Adipocyte (in vitro differentiated cells): ENCODE measurements at places on chromosomes 6 and 20.

DNA sequence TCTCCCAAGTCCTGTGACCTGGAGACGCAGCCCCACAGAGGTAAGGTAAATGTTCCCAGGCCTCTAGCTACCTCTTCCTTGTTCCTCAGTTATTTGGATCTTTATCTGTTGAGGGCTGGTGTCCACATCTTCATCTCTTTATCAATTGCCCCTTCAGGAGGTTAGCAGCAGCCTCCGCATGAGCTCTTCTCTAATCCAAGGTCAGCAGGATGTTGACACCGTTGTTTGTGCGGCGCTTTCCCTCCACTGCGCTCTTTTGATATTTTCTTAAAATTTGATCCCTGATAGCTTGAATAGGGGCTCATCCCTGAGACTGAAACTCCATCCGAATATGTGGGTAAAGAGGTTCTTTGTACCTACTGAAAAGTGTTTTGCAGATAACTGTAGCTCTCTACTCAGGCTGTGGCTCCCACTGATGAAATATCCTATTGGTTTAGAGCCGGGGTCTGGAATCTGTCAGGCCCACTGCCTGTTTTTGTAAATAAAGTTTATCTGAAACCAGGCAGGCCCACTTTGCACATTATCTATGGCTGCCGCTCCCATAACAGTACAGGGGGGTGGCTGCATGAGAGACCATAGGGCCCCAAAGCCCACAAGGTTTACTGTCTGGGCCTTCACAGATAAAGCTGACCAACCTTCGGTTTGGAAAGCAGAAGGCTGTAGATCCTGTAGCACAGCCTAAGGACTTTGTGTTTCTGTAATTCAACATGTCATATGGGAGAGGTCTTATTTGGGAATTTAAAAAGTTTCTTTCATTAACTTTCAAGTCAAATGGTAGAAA, 362.6 kb downstream of the QKI start:
- DNase-seq: no peak

- no peak for DNase-seq
Observed at GRCh38 chr20:11329271-11329670, 588.4 kb upstream of the BTBD3 start.

GRCh38 chr6:100311707-100312251, 152.9 kb downstream of the SIM1 start:
- no peak for DNase-seq

- DNase-seq: peak; percentile 14
Observed at GRCh38 chr20:31596831-31597480, 8.1 kb upstream of the ID1 start.

DNA sequence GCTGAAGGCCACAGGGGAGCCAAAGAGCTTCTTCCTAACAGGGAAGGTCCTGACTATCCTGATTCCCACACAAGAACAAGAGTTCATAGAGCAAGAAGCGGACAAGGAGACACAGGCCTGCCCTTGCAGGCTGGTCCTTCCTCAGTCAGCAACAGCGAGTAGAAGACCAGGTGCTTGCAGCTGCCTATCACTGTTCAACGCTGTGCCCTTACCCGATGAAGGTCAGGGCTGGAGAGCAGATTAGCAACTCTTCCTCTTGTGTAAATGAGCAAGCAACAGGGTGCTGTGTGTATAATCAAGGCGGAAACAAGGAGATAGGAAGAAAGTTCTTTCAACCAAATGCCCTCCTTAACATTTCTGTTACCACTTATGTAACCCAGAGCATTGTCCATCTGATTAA, 115.3 kb upstream of the SPACA1 start:
- DNase-seq: no peak

GRCh38 chr6:128033156-128033555, 132.3 kb upstream of the THEMIS start:
- DNase-seq: no peak

GRCh38 chr20:63778034-63778752, 38.6 kb downstream of the SLC2A4RG start:
- DNase-seq: no peak

- no peak for DNase-seq
Observed at GRCh38 chr6:36818756-36819155, 20.5 kb downstream of the CPNE5 start.

DNA sequence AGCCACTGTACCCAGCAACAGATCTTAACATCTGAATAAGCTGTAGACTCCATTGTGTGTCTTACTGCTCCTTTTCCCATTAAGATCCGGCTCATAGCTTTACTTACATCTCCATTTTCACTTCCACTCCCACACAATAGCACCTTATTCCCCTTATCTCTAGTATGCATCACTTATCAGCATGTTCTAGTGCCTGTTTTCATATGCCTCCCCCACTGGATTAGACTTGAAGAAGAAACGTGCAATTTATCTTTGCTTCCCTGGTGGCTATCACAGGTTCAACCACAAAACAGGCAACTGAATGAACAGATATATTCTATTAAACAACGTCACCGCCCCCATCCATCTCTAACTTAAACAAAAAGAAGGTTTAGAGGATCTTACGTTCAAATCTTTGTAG, 12.1 kb downstream of the SSR1 start:
- DNase-seq: no peak

DNA sequence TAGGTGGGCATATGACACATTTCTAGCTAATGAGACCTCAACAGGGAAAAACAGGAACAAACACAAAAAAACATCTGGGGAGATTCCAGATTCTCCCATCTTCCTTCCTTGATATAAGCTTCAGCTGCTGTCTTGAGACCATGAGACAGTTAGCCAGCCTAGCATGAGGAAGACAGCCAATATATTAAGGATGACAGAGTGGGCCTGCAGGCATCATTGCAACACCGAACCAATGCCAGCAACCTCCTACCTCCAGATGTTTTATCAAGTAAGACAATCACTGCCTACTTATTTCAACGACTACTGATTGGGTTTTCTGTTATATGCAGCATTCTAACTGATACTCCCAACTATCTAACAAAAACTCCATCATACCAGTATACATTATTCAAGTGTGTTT, 119.0 kb downstream of the ISM1 start:
- DNase-seq: peak; percentile 66

DNA sequence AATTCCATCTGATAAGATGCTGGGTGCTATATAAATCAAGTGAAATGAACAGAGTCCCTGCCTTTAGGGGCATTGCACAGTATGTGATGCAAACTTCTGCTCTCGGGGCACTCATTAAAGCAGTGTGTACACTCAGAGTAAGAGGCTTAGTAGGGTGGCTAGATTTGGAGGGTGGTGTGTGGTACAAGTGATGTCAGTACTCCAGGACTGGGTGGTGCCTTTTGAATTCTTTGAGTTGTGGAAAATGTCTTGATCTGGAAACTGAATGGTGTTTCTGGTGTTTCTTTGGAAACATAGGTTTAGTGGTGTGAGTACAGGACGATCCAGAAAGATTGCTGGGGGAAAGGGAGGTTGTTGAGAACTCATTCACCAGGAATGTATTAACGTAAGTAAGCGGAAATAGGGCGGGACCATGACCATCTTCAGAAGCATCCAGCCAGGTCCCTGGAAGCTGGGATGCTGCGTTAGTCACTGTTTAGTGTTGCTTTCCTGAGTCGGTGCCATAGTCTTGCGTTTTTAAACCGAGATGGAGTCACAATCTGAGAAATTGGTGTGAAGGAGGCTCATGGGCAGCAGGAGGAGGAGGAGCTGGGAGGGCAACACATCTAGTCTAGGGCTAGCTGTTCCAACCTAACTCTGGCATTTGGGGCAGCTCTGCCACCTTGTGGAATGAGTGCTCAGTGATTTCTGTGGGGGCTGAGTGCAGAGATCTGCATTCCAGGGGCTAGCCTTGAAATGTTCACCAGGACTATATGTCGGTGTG, 70.3 kb downstream of the SCAND1 start:
- DNase-seq: peak; percentile 96

DNA sequence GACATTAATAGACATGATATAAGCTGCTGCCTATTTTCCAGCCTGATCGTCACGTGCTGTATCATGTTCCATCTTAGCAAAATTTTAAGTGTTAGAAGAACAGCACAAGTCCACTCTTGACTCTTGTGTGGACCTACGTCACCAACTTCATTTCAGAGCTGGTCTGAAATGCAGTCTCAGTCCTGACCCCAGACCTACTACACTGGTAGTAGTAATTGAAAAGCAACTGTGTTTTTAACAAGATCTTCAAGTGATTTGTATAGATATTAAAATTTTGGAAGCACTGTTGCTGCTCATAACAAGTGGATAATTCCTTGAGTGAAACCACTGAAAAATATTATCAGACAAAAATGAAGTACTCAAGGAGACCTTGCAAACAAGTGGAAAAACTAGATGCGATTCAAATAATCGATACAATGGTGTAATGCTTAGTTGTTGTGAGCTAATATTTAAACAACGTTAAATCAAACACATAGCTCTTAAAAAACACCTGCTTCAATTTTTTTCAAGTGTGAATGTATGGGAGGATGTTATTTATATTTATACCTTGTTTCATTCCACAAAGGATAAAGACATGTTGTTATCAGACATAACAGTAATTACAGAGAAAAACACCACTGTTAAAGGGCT, 110.9 kb upstream of the JAG1 start:
- DNase-seq: no peak

- DNase-seq: no peak
Observed at GRCh38 chr6:154112181-154112809, 73.3 kb downstream of the OPRM1 start.

DNA sequence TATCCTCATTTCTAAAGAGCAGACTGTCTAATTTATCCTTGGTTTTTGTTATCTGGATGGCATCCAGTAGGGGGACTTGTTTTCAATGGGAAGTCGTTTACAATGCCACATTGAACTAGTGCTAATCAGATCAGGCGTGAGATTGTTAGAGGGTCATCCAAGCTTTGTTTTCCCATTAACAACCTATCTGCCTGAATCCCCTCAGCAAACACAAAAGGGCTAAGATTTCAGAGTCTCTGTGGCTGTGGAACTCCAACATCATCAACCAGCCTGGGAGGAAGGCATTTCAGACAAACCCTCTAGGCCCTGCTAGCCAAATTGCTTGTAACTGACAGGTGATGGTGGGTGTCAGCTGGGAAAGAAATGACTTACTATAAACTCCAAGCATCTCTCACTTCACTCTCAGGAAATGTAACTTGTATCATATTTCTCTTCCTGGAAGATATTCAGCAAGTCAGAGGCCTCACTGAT, 47.7 kb downstream of the COL19A1 start:
- no peak for DNase-seq

- DNase-seq: no peak
Observed at GRCh38 chr6:85004361-85004995, 240.1 kb upstream of the TBX18 start.

DNA sequence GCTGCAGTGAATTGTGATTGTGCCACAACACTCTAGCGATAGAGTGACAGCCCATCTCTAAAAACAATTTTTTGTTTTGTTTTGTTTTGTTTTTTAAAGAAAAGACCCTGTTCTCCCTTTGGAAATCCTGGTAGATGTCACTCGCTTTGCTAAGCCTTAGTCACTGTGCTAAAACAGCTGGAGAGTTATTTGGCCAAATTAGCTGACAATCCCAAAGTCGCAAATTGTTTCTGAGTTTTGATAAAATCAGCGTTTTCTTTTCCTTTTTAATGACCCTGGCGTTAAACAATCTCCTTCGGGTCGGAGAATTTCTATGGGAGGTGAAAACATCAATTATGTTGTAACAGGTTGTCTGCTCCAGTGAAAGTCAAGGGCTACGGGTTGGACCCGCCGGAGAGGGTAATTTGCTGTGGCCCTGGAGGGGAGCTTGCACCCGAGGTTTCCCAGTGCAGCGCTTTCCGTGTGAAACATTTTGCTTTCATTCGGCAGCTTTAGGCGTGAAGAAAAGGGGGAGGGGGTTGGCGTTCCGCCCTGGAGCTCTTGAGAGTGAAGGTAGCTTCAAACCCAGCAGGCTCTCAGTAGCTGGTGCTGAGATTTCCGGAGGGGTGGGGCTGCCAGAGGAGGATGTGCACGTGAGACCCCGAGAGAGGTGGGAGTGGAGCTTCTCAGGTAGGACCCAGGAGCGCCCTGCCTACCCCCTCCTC, 296.6 kb downstream of the PHACTR1 start:
- DNase-seq: no peak

GRCh38 chr6:5303682-5304081, 42.4 kb downstream of the FARS2 start:
- no peak for DNase-seq

DNA sequence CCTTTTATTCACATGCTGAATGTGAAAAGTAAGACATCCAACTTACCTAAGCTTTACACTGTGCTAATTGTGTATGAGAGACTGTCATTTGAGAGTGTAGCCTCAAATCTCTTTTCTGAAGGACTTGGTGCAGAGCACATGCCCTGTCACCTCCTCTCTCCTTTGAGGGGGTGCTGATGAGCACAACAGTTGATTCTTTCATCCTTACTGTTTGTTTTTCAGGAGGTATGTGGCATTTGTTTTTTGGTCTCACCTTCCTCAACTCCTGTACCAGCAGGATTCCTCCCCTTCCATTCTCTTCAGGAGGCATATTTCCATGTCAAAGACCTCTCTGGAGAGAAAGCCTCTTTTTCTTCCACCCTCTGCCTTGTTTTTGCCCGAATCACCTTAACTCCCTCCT, 252.6 kb upstream of the CITED2 start:
- DNase-seq: no peak

GRCh38 chr6:43421831-43422230, 5.5 kb upstream of the ABCC10 start:
- DNase-seq: no peak

DNA sequence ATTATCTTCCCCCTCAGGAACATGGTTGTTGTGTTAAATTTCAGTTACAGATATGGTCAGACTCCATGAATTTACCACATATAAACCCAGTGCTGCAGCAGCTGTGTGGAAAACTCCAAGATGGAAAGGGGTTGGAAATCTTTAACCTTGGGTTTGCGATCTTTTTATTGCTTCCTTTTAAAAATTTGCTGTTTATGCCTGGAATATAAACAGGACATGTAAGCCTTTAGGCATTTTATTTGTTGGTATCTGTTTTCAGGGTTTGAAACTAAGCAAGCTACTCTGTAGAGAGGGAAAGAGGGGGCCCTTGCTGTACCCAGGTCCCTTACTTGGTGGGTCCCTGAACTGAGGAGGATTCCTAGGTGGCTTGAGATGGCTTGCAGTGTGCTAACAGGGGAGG, 778 bp downstream of the PKIG start:
- DNase-seq: peak; percentile 36

GRCh38 chr6:48048451-48049146, 62.4 kb downstream of the PTCHD4 start:
- no peak for DNase-seq

GRCh38 chr6:44715925-44716324, 328.4 kb downstream of the CDC5L start:
- DNase-seq: no peak
